ENCODE measurements at places on chromosomes 4 and X.

- DNase-seq: no peak
Observed at GRCh38 chrX:10117864-10118377, 38.9 kb upstream of the CLCN4 start.

DNA sequence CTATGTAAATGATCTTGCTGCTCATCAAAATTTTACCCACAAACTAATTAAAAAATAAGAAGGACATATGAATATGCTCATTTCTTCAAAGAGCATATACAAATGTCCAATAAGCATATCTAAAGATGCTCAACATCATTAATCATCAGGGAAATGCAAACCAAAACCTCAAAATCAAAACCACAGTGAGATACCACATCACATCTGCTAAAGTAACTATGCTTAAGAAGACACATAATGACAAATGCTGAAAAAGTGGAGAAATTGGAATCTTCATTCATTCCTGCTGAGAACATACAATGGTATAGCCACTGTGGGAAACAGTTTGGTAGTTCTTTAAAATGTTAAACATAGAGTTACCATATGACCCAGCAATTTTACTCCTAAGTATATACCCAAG, 81.9 kb downstream of the AFF2 start:
- DNase-seq: no peak

DNA sequence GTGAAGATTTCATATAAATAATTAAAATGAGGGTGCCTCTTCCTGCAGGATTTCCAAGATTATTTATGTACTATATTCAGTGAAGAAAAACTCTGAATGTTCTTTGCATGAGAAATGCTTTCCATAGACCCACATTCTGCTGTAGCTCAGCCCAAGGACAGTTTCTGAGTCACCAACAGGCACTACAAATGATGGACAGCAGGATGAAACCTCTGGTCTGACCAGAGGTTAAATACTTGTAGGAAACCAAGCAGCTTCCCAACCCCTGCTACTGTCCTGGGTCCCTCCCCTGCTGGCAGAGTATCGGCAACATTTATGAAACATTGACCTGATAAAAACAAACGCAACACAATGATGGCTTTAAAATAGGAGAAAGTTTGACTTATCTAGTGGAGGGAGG, 73.1 kb downstream of the CXXC4 start:
- DNase-seq: no peak

GRCh38 chrX:136920001-136920400, 39.5 kb upstream of the RBMX start:
- no peak for DNase-seq

GRCh38 chrX:29948653-29949052, 266.7 kb upstream of the MAGEB2 start:
- no peak for DNase-seq

DNA sequence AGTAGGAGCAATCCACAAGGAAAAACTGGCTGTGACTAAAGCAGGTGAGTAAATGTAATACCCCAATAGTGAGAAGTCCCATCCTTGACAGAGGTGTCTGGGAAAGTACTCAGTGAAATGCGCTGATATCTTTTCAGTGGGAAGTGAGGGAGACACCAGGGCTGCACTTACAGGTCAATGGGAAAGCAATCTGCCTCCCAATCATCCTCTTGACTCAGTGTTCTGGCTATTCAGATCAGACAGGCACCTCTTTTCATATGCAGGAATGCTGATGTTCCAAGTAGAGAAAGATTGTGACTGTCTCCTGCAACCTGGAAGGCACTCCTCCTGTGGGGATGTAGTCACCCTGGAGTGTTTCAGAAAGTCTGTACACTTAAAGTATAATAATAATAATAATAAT, 39.9 kb upstream of the SPIN2A start:
- DNase-seq: no peak

DNA sequence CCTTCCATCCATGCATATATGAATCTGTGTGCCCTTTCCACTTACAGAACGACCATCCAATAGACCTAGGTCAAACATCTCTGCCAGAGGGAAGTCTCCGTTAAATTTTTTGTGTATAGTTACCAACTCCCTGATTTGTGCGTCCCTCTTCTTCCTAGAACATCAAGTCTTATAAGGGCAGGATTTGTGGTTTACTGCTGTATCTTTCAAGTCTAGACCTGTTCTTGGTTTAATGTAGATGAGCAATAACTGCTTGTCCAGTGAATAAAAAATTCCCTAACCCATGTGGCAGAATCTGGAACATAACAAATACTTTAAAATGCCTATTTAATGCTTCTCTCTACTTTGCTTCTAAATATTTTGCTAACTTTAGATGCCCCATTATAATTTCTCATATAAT, 988.8 kb downstream of the RAPGEF2 start:
- DNase-seq: no peak

- DNase-seq: no peak
Observed at GRCh38 chr4:170336238-170336775, 246.6 kb upstream of the AADAT start.

- DNase-seq: no peak
Observed at GRCh38 chrX:116298956-116299355, 128.4 kb downstream of the AGTR2 start.

- no peak for DNase-seq
Observed at GRCh38 chr4:150002561-150002960, 75.7 kb upstream of the DCLK2 start.

DNA sequence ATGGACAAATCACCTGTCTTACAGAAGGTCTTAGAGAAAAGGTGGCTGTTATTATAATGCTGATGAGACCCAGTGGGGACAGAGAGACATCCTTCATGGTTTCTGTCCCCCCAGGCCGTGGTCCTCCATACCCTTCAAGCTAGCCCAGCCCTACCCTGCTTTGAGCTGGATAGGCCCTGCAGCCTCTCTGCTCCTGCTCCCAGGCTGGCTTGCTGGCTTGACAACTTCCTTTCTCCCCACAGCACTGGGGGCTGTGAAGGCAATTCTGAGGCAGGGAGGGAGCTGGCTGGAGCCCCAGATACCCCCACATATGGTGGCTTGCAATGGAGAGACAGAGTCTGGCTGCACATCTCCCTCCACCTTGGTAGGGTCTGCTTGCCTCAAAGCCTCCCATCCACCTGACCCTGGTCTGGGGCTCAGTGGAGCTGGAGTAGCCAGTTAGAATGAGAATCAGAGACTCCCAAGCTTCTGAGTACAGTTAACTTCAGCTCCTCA, 118.2 kb downstream of the PJA1 start:
- DNase-seq: no peak

DNA sequence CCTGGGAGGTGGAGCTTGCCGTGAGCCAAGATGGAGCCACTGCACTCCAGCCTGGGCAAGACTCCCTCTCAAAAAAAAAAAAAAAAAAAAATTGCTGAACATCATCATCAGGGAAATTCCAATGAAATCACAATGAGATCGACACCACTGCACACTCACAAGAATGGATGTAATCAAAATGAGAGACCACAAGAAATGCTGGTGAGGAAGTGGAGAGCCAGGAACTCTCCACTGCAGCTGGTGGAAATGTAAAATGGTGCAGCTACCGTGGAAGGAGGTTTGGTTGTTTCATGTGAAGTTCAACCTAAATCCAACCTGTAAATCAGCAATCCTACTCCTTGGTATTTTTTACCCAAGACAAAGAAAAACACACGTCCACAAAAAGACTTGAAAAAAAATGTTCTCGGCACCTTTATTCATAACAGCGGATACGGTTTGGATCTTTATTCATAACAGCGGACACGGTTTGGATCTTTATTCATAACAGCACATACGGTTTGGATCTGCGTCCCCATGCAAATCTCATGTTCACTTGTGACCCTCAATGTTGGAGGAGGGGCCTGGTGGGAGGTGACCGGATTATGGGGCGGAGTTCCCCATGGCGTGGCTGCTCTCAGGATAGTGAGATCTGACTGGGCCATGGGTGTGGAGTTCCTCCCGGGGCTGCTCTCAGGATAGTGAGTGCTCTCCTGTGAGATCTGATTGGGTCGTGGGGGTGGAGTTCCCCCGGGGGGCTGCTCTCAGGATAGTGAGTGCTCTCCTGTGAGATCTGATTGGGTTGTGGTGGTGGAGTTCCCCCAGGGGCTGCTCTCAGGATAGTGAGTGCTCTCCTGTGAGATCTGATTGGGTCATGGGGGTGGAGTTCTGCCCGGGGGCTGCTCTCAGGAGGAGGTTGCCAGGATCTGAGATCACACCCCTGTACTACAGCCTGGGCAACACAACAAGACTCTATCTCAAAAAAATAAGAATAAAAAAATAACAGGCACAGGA, 7.7 kb downstream of the GAK start:
- DNase-seq: no peak

GRCh38 chr4:72875138-72875537, 194.4 kb downstream of the COX18 start:
- DNase-seq: no peak

DNA sequence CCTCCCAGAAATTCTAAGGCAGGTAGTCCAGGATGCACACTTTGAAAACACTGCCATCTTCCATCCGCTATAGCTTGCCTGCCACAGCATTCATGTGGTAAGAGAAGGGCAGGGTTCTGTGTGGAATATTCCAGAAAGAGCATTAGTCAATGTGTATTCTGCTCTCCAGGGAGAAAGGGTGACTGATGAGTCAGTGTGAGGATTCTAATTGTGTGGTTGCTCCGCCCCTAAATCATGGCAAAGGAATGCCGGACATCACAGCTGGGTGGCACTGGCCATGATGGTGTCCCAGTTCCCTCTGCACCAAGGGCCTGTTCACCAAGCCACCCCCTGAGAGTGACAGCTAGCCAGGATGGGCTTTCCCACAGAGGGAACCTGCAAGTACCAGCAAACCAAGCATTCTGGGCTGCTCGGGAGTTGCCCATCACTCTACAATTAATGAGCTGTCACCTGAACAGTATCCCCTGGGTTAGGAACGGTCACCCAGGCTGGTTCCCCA, 9.5 kb downstream of the IDS start:
- DNase-seq: peak; percentile 49

GRCh38 chr4:129176864-129177263, 80.9 kb downstream of the C4orf33 start:
- no peak for DNase-seq

DNA sequence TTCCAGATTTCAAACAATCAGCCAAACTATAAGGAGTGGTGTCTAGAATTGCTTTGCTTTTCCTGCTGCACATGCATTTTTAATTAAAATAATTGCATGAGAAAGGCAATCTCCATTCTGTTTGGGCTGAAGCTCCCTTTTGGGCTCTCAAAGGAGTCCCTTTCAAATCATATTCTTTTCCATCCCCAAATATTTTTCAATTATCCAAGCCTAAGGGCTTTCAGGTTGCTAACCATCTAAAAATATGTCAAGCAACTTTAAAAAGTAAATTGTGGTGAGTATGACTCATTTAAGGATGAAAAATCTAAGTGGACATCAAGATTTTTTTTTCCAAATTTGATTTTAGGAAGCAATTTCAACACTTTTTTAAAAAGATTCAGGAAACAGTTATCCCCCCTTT, 28.4 kb downstream of the PIR start:
- no peak for DNase-seq

DNA sequence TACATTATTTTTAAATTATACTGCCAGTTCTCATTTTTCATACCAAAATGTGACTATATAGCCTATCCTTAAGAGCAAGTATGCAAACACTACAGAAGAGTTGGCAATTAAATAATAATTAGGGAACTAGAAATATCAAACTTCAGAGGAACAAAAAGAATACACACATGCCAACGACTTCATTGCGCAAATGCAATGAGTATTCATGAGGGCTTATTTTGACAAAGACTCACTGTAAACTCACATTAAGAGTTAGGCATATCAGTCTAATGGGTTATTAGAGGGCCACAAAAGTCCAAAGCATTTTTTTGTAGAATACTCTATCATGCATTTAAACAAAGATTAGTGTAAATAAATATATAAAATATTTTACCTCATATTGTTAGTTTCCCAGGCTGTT, 31.6 kb downstream of the SLC10A7 start:
- DNase-seq: no peak

DNA sequence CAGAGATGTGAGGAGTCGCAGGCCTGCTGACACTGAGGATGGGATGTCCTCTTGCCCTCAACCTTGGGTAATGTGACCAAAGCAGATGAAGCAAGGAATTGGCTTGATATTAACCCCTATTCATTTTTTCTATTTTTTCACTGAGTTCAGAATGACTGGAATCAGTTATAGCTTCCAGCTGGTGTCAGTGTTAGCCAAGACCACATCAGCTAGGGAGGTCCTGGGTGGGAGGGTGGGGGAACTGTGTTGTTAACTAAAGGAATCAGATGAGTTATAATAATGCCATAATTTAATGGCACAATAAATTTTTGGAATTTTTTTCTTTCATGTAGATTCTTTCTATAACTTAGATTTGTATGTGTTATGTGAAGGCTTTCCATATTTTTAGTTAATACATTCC, 91.9 kb downstream of the EGF start:
- no peak for DNase-seq

GRCh38 chr4:76589872-76590797, 155.1 kb downstream of the SHROOM3 start:
- peak; percentile 94 for DNase-seq

GRCh38 chrX:118272242-118272641, 73.7 kb upstream of the WDR44 start:
- DNase-seq: no peak

DNA sequence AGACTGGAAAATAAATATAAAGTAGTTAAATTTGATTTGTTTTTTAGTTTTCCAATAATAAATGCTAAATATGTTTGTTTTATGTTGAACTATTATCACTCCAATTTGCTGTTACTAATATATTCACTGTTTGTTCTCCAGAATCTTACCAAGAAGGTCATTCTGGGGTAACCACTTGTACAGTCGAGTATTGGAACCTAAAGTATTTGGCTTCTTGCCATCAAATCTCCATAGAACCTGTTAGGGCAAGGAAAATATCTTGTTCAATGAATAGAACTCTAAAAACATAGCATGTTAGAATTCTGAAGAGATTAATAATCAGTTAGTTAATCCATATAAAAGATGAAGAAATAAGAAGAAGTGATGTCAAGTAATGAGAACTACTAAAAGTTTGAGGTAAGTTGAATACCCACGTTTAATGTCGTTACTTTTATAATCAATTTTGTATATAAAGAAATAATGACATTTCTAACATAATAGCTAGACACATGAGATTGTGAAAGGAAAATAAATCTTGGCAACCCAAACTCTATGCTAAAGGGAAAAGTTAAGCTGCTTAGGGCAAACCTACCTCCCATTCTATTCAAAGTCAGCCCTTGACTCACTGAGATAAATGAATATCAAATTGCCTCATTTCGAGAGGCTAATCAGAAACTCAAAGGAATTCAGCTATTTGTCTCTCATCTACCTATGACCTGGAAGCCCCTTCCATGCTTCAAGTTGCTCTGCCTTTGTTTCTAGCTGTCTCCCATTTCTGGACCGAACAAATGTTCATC, 15.3 kb downstream of the UGT2B15 start:
- DNase-seq: peak; percentile 49

All from kidney glomerular epithelial cell (primary cell).